ENCODE measurements at places on chromosomes 3 and 15.

DNA sequence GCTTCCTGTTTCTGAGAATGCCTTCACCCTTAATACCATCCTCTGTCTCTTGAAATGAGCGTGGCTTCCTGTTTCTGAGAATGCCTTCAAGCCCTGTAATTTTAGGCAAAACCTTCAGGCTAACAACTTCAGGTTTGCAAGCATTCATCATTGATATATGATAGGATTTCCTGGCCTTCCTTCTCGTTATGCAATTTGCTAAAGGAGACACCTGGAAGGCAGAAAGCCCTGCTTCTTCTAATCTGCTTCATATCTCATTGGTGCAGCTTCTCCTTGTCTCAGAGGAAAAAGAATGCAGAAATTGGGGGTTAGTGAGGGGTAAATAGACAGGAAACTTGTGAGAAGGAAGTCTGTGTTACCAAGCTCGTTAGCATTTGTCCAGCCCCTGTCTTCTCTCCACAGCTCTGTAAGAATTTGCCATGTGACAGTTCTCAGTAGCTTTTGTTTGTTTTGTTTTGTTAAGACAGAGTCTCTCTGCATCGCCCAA, 7.3 kb downstream of the ARL6IP5 start:
- DNase-seq, result no peak

- no peak for DNase-seq
These were observed 142.2 kb upstream of the MANF start for GRCh38 chr3:51242939-51243338.

DNA sequence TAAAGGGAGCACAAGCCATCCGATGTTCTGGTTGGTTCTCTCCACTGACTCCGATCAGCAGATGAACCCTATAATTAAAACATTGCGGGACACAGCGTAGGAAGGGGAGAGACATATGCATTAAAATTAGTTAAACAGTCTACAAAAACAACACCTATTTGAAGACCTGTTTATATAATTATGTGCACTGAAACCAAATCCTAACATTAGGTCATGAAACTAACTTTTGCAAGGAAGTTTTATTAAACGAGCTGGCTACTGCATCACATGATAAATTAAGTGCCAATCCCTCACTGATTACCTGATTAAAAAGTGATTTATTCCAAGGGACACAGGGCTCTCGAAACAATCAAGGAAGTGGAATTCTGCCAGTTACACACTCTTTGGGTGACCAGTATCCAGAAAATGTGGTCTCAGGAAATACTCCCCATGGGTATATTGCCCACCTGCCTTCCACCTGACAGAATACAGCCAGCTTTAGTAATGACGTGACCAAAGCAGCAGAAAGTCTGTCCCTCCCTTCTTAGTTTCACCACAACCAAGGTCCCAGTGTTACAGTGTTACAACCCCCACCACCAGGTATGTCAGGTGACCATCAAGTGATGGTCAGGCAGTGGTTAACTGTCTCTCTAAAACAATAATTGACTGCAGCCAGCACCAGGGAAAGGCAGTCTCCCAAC, 69.5 kb downstream of the HERC1 start:
- DNase-seq, result no peak

GRCh38 chr3:100641471-100642032, 32.2 kb downstream of the ADGRG7 start:
- no peak for DNase-seq

GRCh38 chr3:162094301-162094700, 597.7 kb downstream of the OTOL1 start:
- no peak for DNase-seq

- peak; percentile 65 for DNase-seq
These were observed 708 bp upstream of the GCHFR start for GRCh38 chr15:40762919-40763800.

GRCh38 chr3:178558637-178559036, 22.4 kb downstream of the KCNMB2 start:
- DNase-seq, result no peak
